ENCODE measurements at places on chromosomes 5 and 9. TPM values are rescaled to one million over a fixed set of nuclear protein-coding genes. Genes with fewer than 3 reads are reported as not detected.

IFT74 gene
- total RNA-seq, result 14.0 TPM

RANBP3L gene
- total RNA-seq, result 0.50 TPM

DNA sequence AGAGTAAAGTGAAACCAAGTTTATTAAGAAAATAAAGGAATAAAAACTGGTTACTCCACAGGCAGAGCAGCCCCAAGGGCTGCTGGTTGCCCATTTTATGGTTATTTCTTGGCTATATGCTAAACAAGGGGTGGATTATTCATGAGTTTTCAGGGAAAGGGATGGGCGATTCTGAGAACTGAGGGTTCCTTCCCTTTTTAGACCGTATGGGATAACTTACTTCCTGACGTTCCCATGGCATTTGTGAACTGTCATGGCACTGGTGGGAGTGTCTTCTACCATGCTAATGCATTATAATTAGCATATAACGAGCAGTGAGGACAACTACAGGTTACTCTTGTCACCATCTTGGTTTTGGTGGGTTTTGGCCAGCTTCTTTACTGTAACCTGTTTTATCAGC, 323.9 kb upstream of the PTGER4 start:
- DNase-seq, result no peak

DNA sequence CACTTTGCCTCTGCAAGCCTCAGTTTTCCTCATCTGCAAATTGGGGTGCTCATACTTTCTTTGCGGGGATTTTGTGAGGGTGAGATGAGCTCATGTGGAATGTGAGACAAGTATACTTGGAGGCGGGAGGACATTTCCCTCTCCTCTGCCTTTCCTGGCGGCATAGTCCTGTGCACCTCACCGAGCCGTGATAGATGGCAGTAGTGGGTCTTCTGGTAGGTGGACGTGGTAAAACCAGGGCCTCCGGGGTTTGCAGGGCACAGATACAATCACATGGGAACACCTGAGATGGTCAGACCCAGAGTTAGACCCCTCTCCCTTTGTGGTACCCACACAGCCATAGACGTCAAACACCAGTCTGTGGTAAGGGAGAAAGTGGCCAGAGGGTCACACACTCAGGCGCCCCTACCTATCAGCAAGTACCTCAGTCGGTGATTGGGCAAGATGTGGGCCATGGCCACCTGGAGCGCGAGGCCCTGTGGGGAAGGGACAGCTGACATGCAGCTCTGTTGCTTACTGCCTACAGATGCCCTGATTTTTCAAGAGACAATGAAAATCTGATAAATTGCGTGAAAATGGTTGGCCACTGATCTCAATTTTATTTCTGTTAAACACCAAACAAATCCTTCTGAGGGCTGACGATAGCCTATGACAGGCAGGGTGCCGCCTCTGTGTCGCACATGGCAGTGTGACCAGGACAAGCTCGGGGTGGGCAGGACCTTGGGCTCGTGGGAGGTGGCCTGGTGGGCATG, 9.9 kb downstream of the ERGIC1 start:
- DNase-seq, result no peak

MEIKIN gene
- total RNA-seq, result not detected

DNA sequence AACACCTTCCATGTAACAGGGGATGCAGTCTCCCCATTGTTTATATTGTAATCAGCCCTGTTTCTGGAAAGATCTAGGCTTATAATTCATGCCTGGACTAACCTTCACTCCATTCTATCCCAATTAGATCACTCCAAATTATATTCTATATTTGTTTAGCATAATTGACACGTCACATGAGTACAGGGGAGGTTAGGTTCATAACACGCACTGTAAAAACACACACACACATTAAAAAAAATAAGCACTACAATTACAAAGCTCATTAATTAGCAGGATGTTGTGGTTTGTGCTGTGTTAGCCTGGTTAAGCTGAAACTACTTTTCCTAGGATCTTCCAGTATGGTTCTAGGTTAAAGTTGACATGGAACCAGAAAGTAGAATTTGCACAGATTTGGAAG, 126.0 kb downstream of the MLLT3 start:
- DNase-seq, result no peak

GRCh38 chr9:94096819-94097577, 12.7 kb downstream of the PTPDC1 start:
- DNase-seq, result peak; percentile 57

DNA sequence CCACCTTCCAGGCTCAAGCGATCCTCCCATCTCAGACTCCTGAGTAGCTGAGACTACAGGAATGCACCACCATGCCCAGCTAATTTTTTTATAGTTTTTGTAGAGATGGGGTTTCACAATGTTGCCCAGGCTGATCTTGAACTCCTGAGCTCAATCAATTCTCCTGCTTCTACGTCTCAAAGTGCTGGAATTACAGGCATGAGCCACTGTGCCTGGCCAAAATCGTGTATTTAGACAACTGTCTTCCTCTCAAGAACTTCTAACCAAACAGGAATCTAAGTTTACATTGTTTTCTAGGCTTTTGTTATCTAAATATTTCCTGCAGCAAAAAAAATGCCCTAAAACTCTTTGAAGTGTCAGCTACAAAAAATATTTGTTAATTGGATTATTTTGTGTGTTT, 78.8 kb downstream of the NLN start:
- DNase-seq, result no peak

- DNase-seq, result no peak
Measured at GRCh38 chr5:171632616-171633015, 153.0 kb upstream of the SMIM23 start.

CDC20B gene
- not detected for total RNA-seq

ARSI gene
- 0.82 TPM for total RNA-seq

GRCh38 chr5:59091965-59092364, 509.1 kb downstream of the RAB3C start:
- no peak for DNase-seq

FIBCD1 gene
- total RNA-seq, result 11.6 TPM

NKD2 gene
- total RNA-seq, result not detected

DRD1 gene
- not detected for total RNA-seq

GRCh38 chr5:108813673-108814072, 66.0 kb downstream of the FER start:
- no peak for DNase-seq

DNA sequence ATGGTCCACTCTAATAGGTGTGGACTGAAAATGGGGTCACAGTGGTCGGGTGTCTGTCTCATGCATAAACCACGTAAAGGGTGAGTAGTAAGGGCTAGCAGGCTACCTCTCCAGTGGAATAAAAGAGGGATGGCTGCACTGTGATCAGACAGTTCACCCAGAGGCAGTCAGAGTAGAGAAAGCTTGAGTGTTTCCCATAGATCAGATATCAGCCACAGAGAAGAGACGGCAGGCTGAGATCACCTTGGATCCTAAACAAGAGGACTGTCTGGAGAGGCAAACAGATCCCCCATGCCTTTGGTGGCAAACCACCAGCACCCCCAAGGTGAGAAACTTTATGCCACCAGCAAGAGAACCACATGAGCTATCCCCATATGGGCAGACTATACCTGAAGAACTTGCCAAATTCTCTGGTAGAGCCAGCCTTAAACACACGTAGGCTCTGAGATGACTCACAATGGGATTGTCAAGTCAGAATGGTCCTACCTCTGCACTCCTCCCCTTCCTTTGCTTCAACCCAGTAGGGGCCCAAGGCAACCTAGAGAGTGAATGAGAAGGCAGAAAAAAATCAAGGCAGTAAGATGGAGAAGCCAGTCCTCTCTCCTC, 205.2 kb upstream of the MAP3K1 start:
- DNase-seq, result no peak

- peak; percentile 68 for DNase-seq
Measured at GRCh38 chr9:38713426-38713825, 6.5 kb downstream of the FAM240B start.

CKMT2 gene
- not detected for total RNA-seq

PRRX2 gene
- not detected for total RNA-seq

FSD1L gene
- total RNA-seq, result 1.8 TPM

GRCh38 chr9:69502671-69503301, 169.4 kb downstream of the APBA1 start:
- DNase-seq, result peak; percentile 35

All from HT1080 (cell line).